Spleen (tissue), 13 donors: ENCODE measurements at places on chromosomes 2 and 18. TPM values are rescaled to one million over a fixed set of nuclear protein-coding genes. Genes with fewer than 3 reads are reported as not detected.

- DNase-seq, result no peak
Observed at GRCh38 chr2:235810252-235810651, 316.4 kb downstream of the AGAP1 start.

MALL gene
- total RNA-seq, result 14.2 TPM

DNA sequence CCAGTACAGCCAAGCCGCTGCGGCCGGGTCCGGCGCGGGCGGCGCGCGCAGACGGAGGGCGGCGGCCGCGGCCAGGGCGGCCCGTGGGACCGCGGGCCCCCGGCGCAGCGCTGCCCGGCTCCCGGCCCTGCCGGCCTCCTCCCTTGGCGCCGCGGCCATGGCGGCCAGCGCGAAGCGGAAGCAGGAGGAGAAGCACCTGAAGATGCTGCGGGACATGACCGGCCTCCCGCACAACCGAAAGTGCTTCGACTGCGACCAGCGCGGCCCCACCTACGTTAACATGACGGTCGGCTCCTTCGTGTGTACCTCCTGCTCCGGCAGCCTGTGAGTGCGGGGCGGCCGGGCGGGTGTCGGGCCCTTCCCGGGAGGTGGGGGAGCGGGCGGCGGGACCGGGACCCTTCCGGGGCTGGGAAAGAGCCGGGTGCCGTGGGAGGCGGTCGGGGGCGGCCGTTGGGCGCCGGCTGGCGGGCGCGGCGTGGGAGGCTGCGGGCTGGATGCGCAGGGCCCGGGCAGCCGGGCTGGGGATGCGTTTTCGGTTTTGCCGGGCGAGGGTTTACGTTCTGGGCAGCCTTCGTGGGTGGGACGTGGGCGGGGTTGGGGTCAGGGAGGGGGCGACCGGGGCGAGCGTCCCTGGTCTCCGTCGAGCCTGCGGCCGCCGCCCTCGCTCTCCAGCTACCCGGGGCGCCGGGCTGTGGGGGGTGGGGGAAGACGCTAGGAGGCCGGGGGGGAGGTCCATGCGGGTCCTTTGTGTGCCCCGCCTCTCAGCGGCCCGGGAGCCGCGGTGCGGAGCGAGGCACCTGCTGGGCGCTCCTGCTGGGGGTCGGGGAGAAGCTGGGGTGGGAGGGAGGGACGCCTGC, 537 bp downstream of the AGFG1 start:
- peak; percentile 91 for DNase-seq

ELMOD3 gene
- total RNA-seq, result 26.4 TPM

GRCh38 chr18:12703664-12704063, 822 bp downstream of the PSMG2 start:
- no peak for DNase-seq

GRCh38 chr2:17251171-17251570, 267.1 kb downstream of the RAD51AP2 start:
- no peak for DNase-seq

DNA sequence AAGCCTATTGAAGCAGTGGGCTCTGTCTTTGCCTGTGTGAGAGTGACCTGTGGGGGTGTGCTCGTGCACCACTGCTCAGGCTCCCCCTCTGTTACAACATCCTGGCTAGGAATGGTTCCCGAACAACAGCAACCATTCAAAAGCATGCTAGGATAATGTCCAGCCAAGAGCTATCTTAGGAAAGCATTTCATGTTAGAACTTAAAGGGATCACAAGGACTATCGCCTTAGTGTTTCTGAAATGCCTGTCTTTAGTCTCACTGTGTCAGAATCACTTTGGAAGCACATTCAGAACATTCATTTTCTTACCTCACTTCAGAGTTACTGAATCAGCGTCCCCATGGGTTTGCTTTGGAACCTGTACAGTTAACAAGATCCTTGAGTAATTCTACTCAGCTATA, 134.9 kb upstream of the DSEL start:
- DNase-seq, result no peak

PLGLB1 gene
- total RNA-seq, result 5.8 TPM

CHST9 gene
- 11.3 TPM for total RNA-seq

DNA sequence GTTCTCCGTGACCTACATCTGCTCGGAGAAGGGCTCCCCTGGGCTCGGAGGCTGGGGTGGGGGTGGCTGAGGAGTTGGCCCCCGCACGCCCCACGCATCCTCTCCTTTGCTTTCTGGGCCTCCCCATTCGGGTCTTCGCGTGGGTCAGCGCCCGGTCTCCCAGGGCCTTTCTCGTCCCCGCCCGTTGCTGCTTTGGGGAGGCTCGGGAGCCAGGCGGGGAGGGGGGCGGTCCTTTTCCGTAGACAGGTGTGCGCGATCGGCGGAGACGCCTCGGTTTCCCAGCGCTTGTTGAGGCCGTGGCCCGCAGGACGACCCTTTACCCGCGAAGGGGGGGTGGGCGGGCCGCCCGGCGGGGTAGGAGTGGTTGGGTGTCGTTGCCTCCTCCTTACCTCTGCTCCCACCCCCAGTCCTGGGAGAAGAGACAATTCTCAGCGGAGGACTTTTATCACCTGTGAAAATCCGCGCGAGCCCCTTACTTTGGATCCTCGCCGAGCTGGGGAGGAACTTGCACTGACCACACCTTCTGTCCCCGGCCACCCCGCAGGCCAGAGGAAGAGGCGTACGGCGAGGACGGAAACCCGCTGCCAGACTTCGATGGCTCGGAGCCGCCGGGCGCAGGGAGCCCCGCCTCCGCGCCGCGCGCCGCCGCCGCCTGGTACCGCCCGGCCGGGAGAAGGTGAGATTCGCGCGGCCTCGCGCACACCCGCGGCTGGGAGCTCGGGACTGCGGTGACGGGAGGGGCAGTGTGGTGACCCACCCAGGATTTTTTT, 2.6 kb downstream of the ADCYAP1 start:
- DNase-seq, result no peak

RGPD8 gene
- 17.3 TPM for total RNA-seq

CAB39 gene
- 85.1 TPM for total RNA-seq

DNA sequence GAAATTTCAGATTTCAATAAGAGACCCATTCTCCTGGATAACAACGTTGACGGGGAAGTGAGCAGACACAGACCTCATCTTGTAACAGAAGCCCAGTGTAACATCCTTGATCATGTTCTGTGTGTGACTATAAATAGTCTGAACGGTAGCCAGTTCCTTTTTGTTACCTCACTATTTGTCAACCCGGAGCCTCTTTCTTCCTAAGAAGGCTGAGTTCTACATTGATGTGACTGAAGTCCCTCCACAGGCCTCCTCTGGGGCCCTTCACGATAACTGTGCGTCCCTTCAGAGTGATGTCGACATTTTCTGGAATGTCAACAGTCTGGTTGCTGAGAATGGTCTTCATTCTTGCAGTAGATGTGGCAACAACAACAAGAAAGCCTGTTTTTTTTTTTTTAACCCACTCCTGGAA, 6.3 kb upstream of the PLEKHM3 start:
- DNase-seq, result no peak

GRCh38 chr18:74519320-74520095, 14.8 kb upstream of the CNDP1 start:
- DNase-seq, result peak; percentile 62

DNA sequence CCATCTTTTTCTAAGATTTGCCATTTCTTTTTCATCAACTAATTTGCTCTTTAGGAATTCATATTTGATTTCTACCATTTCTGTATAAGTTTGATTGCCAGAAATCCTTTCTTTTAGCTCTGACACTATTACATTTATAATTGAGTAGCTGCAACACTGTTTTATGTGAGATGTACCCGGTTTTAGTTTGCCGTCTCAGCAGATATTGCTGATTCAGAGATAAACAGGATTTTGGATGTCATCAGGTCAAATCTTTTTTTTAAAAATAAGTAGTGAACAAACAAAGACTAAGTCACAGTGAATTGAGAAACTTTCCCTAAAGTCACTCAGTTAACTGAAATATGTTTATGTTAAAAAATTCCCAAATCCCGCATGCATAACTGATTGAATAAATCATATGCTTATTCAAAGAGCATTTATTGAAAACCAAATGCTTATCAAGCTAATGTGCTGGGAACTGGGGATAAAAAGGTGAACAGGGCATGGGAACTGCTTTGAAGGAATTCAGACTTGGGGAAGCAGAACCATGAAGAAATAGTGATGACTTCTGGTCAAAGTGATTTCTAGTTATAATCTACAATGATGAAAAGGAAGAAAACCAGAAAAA, 19.5 kb upstream of the CCDC102B start:
- DNase-seq, result no peak

- no peak for DNase-seq
Observed at GRCh38 chr2:105880637-105881036, 135.9 kb downstream of the NCK2 start.

LIMS3 gene
- total RNA-seq, result 3.5 TPM

GRCh38 chr2:85053802-85054201, 79.4 kb upstream of the TCF7L1 start:
- no peak for DNase-seq

DNA sequence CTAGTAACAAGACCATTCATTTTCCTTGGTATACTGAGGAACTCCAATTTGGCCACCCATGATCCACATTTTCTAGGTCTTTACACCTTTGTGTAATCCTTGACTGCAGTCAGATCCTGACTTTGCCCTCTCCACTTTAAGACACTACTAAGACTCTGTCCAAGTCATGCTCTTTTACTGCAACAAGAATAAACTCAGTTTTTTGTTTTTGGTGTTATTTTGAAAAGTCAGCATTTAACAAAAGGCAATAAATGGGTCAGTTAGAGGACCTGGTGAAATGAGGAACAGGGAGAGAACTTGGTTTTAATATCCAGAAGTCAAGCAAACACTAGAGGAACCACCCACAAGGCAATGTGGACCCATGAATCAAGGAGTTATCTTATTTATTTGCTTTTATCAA, 252.2 kb upstream of the RBBP8 start:
- DNase-seq, result no peak

- DNase-seq, result no peak
Observed at GRCh38 chr2:156339110-156339847, 6.8 kb upstream of the NR4A2 start.

MERTK gene
- 102 TPM for total RNA-seq

TUBA4B gene
- not detected for total RNA-seq

- DNase-seq, result no peak
Observed at GRCh38 chr2:222180619-222181018, 118.2 kb downstream of the PAX3 start.

GPR148 gene
- total RNA-seq, result not detected

GRCh38 chr2:173238385-173238784, 116.3 kb upstream of the CDCA7 start:
- no peak for DNase-seq

CCL20 gene
- total RNA-seq, result not detected

TMEM247 gene
- not detected for total RNA-seq

GRCh38 chr2:53945538-53945937, 25.3 kb downstream of the PSME4 start:
- DNase-seq, result no peak

INPP1 gene
- 24.3 TPM for total RNA-seq

DNA sequence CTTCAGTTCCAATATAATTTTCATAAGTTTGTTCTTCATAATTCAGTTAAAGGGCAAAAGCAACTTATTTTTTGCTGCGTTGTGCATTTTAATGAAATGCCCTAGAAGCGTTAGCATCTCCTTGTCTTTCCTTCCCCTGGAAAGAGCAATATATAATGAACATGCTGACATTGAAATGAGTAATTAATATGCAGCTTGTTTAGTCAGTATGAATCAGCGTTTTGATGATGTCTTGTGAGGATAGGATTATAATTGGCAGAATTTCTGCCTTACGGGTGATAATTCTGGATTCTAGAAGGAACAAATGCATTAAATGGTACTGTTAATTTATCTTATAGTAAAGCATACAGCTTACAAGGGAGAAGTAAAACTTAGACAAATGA, 152.3 kb upstream of the MMADHC start:
- no peak for DNase-seq

GRCh38 chr2:105052773-105053172, 14.9 kb downstream of the MRPS9 start:
- no peak for DNase-seq

DNA sequence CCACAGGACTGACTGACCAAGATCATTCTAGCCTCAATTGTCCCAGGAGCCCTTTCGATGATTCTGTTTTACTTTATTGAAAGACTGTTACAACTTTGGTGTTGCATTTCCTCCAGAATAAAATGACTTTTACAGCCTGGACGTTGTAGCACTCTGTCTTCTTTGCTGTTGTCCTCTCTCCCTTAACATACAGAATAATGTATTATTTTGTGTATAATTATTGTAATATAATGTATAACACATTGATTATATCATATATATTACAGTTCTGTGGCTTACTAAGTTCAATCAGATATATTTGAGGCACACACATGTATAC, 380 bp upstream of the FANCL start:
- DNase-seq, result no peak

DNA sequence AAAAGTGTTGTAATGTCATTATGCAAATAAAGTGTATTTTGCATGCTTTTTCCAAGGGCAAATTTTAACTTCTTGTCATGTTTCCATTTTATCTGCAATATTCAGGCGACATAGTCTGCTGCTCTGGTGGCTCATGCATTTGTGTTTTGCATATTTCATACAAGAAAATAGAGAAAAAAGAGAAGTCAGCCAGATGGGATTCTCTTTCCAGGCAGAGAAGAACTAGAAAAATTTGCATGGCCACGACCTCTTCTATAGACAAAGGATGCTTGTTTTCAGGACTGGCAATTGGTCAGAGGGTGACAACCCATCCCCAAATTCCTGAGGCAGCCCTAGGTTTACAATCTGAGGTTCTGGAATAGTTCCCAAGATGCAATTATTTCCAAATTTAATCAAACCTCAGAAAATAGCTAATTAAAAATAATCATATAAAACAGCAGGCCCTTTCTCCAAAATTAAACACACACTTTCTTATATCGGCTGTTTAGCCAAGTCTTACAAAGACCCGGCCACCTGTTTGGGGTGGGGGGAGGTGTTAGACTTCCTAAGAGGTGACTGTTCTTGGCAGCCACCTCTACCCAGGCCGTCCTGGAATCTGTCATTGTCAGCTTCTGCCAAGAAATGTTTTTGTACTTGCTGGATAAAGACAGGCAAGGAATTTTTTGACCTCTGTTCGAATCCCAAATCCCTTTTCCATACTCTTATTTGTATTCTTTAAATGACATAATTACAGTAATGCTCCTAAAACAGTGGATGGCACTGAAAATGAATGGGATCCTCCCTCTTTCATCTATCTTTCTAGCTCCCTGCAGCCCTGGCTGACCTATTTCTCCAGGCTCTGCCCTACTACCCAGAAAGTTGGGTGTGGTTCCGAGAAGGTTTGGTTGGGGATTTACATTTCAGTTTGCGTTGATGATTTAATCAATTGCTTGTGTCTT, 20.8 kb upstream of the SOS1 start:
- no peak for DNase-seq

DNA sequence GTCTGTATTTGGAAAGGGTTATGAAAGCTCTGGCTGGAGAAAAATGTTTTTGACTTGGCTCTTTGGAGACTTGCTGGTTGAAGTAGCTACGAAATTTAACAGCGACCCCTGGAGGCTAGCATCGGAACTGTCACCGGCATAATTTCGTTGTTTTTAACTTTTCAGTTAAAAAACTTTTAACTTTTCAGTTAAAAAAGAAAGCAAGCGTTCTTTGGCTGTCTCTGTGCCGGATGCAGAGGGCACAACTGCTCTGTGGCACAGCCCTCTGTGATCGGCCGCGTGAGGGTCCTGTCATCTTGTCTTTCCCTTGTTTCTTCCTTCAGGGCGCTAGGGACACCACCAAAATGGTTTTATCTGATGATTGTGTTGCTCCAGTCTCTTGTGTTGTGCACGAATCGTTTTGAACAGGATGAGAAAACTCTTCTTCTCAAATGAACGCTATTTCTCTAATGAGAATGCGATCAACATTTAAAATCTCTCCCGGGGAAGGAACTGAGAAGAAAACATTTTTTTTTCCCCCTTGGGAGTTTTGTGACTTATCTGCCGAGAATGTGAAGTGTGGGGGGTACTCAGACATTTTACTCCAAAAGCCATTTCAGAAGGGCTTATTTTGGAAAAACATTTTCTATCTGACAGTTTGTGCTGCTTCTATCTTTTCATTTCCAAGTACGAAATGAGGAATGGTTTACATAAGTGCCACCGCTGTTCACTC, 57.1 kb downstream of the ADCYAP1 start:
- DNase-seq, result no peak
